Activated CD8-positive, alpha-beta memory T cell treated with anti-CD3 and anti-CD28 coated beads, Interleukin-2, amount 10 ng/mL, durations not matched to agents 7 days and 5 days (primary cell): ENCODE measurements at places on chromosomes 4 and X. TPM values are rescaled to one million over a fixed set of nuclear protein-coding genes. Genes with fewer than 3 reads are reported as not detected.

The ATP1B4 gene
- not detected for total RNA-seq

DNA sequence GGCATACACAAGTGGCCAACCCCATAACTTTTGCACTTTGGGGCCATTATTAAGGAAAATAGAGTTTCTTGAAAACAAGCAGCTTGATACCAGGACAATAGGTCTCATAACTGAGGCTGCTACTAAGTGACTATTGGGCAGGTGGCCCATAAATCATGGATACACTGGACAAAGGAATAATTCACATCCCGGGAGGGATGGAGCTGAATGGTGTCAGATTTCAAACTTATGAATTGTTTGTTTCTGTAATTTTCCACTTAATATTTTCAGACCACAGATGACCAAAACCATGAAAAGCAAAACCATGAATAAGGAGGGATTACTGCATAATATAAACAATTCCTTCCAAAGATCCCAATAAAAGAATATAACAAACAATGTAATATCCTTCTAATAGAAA lies 114.4 kb downstream of the WDFY3 start:
- H3K36me3 ChIP-seq = no peaks in the 10 kb centered on the region
- DNase-seq = no peak
- no peaks in the 10 kb centered on the region for H3K4me1 ChIP-seq
- H3K27ac ChIP-seq = no peak overlapping the region
- no peak overlapping the region for H3K4me3 ChIP-seq

The PTPN13 gene
- total RNA-seq = 0.37 TPM

GRCh38 chr4:13778367-13778766 lies 150.8 kb upstream of the BOD1L1 start:
- H3K36me3 ChIP-seq = no peaks in the 10 kb centered on the region
- no peaks in the 10 kb centered on the region for H3K27me3 ChIP-seq
- no peak overlapping the region for H3K4me3 ChIP-seq
- no peak overlapping the region for H3K27ac ChIP-seq

- no peak overlapping the region for H3K4me3 ChIP-seq
- H3K27ac ChIP-seq = no peak overlapping the region
- H3K36me3 ChIP-seq = peaks cover 7% of the 10 kb centered on the region
- H3K4me1 ChIP-seq = peaks cover 13% of the 10 kb centered on the region
Observed at GRCh38 chrX:103258275-103258674, 3.3 kb upstream of the TCEAL8 start.

GRCh38 chr4:179595671-179596410 lies 2153.6 kb upstream of the AGA start:
- no peak overlapping the region for H3K4me3 ChIP-seq
- H3K27ac ChIP-seq = no peak overlapping the region
- H3K27me3 ChIP-seq = no peaks in the 10 kb centered on the region
- no peak for DNase-seq
- no peaks in the 10 kb centered on the region for H3K36me3 ChIP-seq
- no peaks in the 10 kb centered on the region for H3K4me1 ChIP-seq

DNA sequence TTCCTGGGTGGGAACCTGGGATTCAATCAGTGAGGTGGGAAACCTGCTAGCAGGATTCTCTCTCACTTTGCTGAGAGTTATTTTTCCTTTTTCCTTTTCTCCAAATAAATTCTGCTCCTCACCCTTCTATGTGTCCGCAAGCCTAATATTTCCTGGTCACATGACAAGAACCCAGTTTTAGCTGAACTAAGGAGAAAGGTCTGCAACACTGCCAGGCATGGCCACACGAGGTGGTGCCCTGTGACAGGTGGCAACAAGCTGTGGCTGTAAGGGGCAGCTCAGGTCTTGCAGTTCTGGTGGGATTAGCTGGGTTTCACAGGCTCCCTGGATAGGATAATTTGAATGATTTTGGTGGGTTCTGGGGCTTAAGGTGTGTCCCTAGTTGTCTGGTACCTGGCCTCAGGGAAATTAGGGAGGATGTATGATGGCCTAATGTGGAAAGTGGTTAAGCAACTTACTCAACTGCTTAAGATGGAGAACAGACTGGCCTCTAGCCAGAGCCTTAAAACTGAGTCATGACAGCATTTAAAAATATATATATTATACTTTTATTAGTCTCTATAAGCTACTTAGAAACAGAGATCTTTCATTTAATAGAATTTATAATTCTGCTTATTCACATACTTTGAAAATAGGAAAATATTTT lies 215.0 kb downstream of the IL15 start:
- DNase-seq = no peak
- no peak overlapping the region for H3K4me3 ChIP-seq
- H3K27me3 ChIP-seq = no peaks in the 10 kb centered on the region

DNA sequence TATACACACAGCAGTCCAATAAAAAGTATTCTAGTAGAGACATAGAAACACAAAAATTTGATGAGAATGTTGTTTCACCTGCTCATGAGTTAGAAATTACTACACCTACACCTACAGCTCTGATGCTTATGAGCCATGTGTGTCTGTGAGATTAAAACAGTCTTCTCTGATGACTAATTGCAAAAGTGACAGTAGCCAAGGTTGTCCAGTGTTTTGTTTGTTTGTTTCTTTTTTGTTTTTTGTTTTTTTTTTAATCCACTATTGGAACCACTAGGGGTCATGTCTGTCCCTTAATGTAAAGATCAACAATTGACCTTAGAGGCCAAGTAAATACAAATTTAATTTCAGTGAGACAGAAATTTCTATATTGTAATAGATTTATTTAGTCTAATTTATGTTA lies 423.1 kb downstream of the TEX13C start:
- H3K27ac ChIP-seq = no peak overlapping the region
- no peaks in the 10 kb centered on the region for H3K4me1 ChIP-seq
- DNase-seq = no peak

DNA sequence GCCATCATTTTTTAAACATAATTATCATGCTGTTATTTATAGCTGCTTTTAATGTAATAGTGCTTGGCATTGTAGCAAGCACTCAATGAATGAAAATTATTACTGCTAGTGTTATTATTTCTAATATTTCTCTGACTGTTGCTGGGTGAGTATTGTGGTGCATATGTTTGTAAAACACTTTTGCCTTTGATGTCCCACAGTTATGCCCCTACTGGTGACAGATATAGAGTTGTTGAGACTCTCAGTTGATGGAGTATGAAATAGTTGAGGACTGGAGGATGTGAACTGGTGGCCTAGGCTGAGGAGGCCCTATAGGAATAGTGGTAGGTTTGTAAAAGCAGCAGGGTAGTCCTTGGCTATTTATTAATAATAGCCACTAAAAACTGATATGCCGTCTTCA lies 9.6 kb downstream of the INTS6L start:
- H3K4me1 ChIP-seq = peaks cover 14% of the 10 kb centered on the region
- no peak for DNase-seq
- H3K27me3 ChIP-seq = no peaks in the 10 kb centered on the region
- no peak overlapping the region for H3K4me3 ChIP-seq
- peaks cover 27% of the 10 kb centered on the region for H3K36me3 ChIP-seq

DNA sequence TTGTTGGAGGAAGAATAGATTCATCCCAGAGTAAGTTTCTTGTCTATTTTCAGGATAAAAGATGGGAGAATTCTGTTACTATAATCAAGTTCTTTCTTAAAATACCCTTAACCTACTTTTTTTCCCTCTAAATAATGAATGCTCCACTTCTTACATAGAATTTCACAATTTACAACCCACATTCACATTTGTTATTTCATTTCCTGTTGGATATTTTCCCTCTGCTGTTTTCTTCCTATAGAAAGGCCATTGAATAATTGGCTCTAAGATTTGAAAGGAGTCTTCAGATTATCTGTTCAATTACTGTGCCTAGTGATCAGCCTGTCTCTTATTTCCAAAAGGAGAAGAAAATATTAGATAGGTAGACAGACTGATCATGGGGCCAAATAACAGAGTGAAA lies 79.7 kb downstream of the CPE start:
- no peak overlapping the region for H3K4me3 ChIP-seq
- H3K36me3 ChIP-seq = no peaks in the 10 kb centered on the region
- no peaks in the 10 kb centered on the region for H3K4me1 ChIP-seq
- peaks cover 15% of the 10 kb centered on the region for H3K27me3 ChIP-seq
- no peak for DNase-seq
- H3K27ac ChIP-seq = no peak overlapping the region

DNA sequence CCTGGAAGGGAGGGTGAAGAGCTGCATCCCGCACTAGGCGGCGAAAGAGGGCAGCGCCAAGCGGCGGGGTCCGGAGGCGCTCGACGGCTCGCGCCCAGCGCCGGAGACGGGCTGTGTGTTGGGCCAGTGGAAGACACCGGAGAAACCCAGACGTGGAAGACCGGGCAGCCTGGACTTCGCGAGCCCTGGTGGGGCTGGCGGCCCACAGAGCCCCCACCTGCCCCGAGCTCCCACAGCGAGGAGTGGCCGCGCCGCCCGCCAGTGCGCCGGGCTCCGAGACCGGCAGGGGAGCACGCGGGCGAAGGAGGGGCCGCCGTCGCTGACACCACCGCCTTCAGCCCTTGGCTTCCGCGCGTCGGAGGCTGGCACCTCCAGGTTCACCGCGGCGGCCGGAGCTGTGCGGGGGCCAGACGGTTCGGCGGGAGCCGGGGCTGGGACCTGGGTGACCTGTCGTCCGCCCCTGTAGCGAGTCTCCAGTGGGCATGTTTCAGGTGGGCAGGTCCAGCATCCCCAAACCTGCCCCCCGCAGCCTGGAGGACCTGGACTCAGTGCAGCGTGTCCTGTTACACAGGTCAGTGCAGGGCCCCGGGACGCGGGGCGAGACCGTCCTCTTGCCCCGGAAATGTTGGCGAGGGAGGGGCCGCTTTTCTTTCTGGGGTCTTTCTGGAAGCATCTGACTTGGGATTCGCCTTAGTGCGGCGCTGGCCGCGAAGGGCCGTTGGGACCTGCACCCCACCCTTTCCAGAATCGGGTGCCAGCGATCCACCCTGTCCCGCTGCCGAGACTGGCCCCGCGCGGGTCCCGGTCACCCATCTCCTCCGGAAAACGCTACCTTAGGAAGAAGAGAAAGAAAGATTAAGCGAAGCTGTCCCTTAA lies 9.6 kb upstream of the INTU start:
- H3K4me3 ChIP-seq = peak overlapping the region; percentile 55
- DNase-seq = no peak
- no peaks in the 10 kb centered on the region for H3K36me3 ChIP-seq
- peaks cover 11% of the 10 kb centered on the region for H3K4me1 ChIP-seq
- H3K27ac ChIP-seq = no peak overlapping the region
- peaks cover 40% of the 10 kb centered on the region for H3K27me3 ChIP-seq

- no peaks in the 10 kb centered on the region for H3K36me3 ChIP-seq
- H3K27ac ChIP-seq = no peak overlapping the region
- no peak overlapping the region for H3K4me3 ChIP-seq
Observed at GRCh38 chr4:31089815-31090214, 369.6 kb downstream of the PCDH7 start.

DNA sequence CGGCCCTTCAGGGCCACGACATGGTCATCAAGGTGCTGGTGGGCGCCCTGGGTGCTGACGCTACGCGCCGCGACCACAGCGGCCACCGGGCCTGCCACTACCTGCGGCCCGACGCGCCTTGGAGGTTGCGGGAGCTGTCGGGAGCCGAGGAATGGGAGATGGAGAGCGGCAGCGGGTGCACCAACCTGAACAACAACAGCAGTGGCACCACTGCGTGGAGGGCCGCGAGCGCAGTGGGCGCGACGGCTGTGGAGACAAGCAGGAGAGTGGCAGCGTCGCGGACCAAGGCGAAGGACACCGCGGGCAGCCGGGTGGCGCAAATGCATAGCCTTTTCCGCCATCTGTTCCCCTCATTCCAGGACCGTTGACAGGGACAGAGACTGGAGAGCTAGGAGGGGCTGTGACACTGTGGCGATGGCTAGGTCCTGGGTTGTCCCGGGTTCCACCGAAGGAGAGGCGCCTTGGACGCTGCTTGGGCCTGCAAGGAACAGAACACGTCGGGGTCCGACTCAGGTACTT lies 919 bp downstream of the SOWAHD start:
- no peak for DNase-seq
- peak overlapping the region; percentile 59 for H3K4me3 ChIP-seq
- H3K4me1 ChIP-seq = peaks cover 59% of the 10 kb centered on the region
- H3K27me3 ChIP-seq = no peaks in the 10 kb centered on the region

The UGT2B10 gene
- not detected for total RNA-seq

DNA sequence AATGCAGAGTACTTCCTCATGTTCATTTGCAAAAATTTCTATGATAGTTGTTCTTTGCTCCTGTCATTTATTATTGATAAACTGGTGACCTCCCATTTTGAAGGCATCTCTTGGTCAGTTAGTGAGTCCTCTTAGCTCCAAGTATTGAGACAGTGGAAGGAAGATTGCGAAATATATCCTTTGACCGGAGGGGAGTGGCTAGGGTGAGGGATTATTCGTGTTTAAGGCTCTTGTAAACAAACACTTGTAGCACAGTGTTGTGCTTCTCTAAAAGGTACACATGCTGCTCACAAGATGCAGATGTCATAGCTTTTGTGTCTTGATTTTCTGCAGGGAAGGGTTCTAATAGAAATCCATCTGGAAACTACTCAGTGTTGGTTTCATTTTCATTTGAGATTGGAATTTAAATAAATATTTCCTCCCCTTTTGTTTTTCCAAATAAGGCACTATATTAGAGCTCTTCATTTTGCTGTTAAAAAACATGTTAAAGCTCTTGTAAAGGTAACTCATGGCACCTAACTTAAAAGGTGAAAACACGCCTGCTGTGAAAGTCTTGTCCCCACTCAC lies 21.8 kb downstream of the TXLNG start:
- H3K36me3 ChIP-seq = peaks cover 8% of the 10 kb centered on the region
- no peak overlapping the region for H3K4me3 ChIP-seq
- peaks cover 16% of the 10 kb centered on the region for H3K4me1 ChIP-seq
- no peak for DNase-seq
- H3K27me3 ChIP-seq = no peaks in the 10 kb centered on the region
- H3K27ac ChIP-seq = peak overlapping the region; percentile 52

DNA sequence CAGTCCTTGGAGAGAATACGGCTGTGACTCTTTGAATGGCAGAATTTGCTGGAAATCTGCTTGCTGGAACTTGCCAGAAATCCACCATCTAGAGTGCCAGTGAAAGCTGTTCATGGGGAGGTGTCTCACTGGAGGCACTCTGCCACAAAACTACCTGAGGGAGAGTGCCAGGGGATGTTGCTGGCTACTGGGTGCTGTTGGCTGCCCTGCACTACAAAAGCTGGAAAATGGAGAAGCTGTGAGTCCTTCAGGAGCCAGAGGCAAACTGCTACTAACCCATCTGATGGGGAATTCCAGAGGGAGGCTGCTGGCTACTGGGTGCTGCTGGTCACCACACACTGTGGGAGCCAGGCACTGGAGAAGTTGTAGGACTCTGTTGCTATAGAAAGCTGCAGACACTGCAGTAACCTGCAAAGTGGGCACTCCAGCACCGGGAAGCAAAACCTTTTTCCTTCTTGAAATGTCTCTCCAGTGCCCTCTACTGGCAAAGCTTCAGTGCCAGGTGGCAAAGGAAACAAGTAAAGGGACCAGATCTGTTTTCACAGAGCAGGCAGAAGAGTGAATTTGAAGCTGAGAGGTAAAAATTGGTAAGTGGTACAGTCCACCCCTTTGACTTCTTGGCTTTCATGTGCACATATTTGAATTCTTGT lies 47.8 kb upstream of the HSD17B10 start:
- peaks cover 5% of the 10 kb centered on the region for H3K27me3 ChIP-seq
- no peaks in the 10 kb centered on the region for H3K36me3 ChIP-seq
- H3K27ac ChIP-seq = no peak overlapping the region
- no peak overlapping the region for H3K4me3 ChIP-seq
- DNase-seq = peak; percentile 64
